Stimulated activated CD4-positive, alpha-beta T cell treated with anti-CD3 and anti-CD28 coated beads, Interleukin-2, amount 100 ng/mL, for 24 hours (primary cell): ENCODE measurements at places on chromosomes 11 and 22.
A peak's percentile ranks its signal among the peaks of the same experiment; 100 is the strongest.

- DNase-seq, result no peak
These were observed 3.7 kb downstream of the APOL2 start for GRCh38 chr22:36235585-36235984.

DNA sequence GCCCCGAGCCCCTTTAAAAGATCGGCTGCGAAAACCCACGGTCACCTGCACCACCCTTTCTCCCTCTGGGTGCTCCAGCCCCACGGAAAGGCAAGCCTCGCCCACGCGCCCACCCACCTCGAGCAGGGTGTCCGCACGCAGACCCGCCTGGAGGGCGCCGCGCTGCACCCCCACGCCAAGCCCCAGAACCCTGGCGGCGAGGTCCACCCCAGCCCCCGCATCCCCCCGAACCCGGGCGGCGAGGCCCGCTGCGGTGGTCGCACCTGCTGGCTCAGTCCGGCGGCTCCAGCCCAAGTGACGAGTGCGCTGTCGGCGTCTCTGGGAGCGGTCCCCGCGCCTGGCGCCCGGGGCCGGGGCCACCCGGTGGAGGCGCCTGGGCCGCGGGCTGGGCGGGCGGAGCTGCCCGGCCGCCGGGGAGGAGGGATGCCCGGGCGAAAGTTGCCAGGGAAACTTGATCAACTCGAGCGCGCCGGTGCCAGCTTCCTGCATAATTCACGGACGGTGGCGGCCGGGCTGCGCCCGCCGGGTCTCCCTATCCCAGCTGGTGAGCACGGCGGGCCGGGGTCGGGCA lies 1.1 kb downstream of the SHANK2 start:
- DNase-seq, result no peak

DNA sequence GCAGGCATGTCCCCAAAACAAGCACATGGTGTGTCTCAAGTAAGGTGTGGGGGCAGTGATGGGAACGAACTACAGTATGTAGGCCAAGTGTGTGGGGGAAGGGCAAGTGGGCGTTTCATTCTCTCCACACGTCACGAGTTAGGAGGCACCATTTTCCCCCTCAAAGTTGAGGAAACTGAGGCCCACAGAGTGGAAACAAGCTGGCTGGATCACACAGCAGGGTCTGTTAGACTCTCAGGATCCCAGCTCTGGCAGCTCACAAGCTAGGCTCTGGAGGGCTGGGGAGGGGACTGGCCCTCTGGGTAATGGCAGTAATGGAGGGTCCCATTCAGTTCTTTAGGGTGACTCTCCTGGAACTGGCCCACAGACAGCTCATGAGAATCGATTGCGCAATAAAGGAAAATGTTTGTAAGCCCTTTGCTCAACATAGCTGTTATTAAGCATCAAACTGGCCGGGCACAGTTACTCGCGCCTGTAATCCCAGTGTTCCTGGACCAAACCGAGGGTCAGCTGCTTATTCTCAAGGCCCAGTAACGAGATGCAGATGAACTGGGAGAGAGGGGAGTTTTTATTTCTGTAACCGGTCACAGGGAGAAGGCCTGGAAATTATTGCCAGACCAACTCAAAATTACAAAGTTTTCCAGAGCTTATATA lies 24.1 kb upstream of the TUB start:
- no peak for DNase-seq

GRCh38 chr11:130244848-130245247 lies 69.9 kb downstream of the ZBTB44 start:
- no peak for DNase-seq

GRCh38 chr11:75024068-75024449 lies 35.3 kb downstream of the NEU3 start:
- DNase-seq, result no peak

DNA sequence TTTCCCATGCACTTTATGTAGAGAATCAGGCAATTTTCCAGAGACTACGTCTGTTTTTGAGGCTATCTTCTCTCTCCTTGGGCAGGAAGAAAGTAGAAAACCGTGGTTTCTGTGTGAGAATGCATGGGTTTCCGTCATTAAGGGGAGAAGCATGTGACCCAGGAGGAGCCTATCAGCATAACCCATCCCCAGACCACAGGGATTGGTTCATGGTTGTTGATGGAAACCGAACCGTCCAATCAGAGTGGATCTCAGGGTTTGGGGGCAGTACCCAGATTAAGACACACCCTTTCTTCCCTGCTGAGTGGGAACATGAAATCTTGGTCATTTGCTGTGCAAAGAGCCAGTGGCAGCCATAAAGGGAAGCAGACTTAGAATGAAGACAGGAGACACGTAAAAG lies 517.8 kb downstream of the MN1 start:
- DNase-seq, result no peak

GRCh38 chr11:71489311-71490043 lies 36.5 kb downstream of the NADSYN1 start:
- peak; percentile 77 for DNase-seq

- DNase-seq, result no peak
These were observed 11.1 kb upstream of the CSF2RB start for GRCh38 chr22:36902143-36902926.

DNA sequence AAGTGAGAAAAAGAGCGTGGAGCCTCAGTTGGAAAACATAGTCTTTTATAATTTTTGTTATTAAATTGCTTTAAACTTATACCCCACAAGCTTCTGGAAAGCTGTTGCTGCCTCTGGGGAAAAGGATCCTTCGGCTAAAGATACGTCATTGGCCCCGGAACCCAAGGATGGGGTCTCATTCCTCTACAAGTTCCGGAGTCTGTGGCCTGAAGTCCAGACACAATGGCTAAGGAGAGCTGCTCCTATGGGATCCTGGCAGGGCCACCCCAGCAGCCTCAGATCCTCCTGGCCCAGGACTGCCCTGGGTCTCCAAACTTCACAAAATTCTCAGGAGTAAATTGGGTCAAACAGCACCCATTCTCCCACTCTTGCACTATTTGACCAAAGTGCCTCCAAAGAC lies 5.9 kb downstream of the WT1 start:
- no peak for DNase-seq

DNA sequence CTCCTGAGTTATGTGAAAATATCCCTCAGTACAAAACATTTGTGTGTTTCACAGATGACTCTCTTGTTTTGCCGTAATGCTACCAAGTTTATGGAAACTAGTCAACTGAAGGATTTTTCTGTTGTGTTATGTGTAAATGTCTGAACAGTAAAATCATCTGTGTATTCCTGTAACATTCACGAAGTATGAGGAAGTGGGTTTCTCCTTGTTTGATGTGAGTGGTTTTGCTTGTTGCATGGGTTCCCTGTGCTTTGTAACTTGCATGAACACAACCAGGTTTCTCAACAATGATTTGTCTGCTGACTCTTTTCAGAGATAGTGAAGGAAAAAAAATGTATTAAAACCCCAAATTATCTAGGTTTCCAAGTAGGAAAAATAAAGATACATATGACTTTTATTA lies 138.1 kb downstream of the PGR start:
- DNase-seq, result no peak

- no peak for DNase-seq
These were observed 6.8 kb upstream of the CREB3L1 start for GRCh38 chr11:46270684-46271083.

DNA sequence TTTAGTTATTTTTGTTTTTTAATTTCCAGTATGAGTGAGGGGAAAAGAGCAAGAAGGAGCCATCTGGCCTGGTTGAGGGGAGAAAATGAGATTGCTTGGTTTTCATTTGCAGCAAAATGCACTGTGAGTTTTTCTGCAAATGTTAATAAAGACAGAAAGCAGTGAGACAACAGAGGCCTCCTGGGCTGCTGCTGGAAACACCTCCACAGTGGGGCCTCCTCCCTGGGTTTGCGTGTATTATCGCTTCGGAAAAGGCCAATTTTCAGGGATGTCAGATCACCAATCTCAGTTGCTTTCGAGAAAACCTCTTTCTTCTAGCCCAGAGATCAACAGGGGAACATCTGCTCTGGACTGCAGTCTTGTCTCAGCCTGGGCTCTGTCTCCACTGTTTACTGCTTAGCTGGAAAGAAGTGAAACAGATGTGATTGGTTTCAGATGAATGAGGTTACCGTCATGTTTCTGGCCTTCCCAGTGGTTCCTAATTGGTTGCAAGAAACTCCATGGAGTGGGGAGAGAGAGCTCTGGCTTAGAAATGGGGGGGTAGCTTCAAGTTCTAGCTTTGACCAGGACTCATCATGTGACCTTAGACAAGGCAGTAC lies 17.3 kb downstream of the TSPAN18 start:
- DNase-seq, result no peak

- no peak for DNase-seq
These were observed 31.4 kb downstream of the IGLL5 start for GRCh38 chr22:22919041-22919440.

GRCh38 chr11:33045551-33046255 lies 6.3 kb downstream of the TCP11L1 start:
- DNase-seq, result no peak

DNA sequence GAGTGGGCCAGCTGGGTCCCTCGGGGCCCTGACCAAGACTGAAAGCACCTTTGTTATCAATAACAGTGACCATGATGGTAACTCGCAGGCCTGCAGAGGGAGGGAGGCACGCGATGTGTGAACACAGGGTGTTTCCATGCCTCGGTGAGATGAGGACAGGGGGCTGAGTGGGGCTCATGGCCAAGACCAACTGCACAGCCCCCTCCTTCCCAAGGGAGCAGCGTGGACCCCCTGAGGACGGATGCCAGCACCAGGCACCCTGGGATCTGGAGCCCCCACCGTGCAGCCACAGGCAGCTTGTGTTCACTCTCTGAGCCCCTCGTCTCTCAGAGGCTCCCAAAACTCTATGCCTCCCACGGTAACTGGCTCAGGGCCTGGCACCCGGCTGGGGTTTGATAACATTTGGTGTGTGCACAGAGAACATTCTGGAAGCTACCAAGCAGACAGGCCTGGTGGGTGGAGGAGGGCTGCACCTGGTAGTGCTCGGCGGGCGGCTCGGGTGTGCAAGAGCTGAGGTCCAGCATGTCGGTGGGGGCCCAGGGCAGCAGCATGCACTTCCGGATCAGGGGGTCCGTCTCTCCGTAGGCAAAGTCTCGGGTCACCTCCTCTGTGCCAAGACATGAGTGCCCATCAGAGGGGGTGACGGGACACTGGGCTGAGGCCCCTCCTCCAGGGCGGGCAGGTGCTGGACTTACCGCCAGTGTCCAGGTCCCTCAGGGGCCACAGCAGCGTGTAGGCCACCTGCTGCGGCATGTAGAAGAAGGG lies 7.6 kb downstream of the TTLL12 start:
- no peak for DNase-seq

- DNase-seq, result no peak
These were observed 237.2 kb downstream of the DDX10 start for GRCh38 chr11:108902027-108902469.

GRCh38 chr11:19628018-19628417 lies 84.6 kb upstream of the NAV2 start:
- DNase-seq, result no peak

DNA sequence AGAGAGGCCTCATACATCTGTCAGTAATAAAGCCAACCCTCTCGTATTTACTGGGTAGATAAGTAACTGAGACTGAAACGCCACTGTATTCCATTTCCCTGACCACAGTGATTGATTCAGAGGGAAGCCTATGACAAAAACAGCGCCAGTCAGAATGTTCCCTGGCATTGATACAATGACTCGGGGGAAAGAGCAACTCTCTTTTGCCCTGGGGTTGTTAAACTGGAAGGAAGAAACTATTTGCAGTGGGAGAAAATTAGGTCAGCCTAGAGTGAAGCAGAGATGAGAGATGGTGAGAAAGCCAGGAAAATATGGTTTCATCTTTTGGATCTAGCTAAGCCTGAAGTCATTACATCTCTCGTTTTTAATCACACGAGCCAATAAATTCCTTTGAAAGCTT lies 48.6 kb upstream of the RBFOX2 start:
- DNase-seq, result no peak

DNA sequence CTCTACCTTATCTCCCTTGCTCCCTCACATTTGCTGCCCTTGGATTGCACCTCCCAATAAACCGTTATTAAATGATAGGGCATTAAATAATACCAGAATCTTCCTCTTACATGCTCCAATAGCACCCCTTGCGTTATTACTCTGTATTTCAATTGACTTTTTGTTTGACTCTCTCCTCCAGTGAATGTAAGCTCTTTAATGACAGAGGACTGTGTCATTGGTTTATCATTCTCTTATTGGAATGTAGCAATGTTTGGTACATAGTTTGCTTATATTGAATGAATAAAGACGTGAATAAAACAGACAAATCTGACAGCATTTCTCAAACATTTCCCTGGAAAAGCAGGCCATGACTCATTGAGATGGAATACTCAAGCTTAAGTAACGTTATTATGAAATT lies 8.7 kb upstream of the MPEG1 start:
- no peak for DNase-seq

- DNase-seq, result no peak
These were observed 48.8 kb downstream of the MAPK1 start for GRCh38 chr22:21818487-21819182.

DNA sequence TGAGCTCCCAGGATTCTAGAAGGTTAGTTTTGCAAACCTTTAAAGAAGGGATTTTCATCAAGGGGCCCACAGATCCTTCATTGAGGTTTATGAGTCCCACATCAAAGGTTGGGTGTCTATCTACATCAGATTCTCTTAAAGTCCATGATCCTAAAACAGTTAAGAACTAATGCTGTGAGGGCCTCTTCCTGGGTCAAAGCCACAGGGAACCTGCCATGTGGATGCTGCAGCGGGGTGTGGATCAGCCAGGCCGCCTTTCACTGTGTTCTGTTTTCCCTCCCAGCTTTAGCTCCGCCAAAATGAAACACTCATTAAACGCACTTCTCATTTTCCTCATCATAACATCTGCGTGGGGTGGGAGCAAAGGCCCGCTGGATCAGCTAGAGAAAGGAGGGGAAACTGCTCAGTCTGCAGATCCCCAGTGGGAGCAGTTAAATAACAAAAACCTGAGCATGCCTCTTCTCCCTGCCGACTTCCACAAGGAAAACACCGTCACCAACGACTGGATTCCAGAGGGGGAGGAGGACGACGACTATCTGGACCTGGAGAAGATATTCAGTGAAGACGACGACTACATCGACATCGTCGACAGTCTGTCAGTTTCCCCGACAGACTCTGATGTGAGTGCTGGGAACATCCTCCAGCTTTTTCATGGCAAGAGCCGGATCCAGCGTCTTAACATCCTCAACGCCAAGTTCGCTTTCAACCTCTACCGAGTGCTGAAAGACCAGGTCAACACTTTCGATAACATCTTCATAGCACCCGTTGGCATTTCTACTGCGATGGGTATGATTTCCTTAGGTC lies 5.3 kb downstream of the SERPIND1 start:
- DNase-seq, result no peak
